ENCODE measurements at places on chromosomes 13 and 19.
A peak's percentile ranks its signal among the peaks of the same experiment; 100 is the strongest.

DNA sequence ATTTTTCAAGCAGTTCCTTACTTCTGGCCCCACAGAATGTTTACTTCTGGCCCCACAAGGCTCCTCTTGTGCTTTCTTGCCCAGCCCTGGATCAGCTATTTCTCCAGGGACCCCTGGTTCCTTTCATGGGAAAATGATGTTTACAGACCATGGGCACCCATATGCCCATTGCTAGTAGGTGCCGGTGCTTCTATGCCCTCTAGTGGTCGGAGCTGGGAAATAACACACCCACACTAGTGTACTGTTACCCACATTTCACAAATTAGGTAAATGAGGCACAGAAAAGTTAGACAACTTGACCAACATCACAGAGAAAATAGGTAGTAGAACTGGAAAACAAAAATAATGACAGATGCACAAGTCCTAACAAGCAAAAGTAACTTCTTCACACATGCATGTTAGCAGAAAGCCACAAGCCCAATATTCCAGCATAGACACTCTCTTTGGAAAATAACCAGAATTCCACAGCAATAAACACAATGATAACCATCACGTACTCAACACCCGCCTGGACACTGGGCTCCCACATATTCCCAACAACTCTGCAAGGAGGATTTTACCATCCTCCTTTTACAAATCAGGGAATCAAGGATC is 1.3 kb upstream of the CEACAM6 start:
- DNase-seq, result peak; percentile 26

DNA sequence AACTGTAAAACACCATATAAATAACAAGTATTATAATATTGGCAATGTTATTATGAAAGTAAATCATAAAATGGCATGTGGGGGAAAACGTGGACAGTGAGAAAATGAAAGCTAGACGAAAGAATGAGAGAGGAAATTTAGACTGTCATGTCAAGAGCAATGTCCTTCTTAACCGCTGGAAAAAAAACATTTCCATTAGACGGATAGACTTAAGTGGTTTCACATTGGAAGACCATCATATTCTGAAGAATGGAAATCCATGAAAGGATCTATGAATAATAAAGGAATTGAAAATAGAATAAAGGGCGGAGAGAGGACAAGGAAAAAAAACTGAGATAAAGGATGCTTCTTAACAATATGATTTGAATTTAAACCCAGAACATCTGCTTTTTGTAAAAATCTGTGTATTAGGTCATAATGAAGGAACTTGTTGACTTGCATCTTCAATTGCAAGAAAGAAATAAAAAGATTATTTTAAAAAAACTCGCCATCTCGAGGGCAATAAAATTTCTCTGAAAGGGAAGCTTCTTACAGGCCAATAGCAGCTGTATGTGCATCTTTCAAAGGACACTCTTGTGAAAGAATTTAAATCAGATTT is 90.6 kb downstream of the SPRY2 start:
- no peak for DNase-seq

GRCh38 chr19:44072543-44073401 is 813 bp downstream of the ZNF284 start:
- DNase-seq, result no peak

GRCh38 chr19:11268783-11269267 is 6.5 kb upstream of the DOCK6 start:
- DNase-seq, result no peak

GRCh38 chr19:46634045-46634655 is 1.9 kb downstream of the GNG8 start:
- DNase-seq, result peak; percentile 89

GRCh38 chr13:32734511-32734910 is 148.3 kb downstream of the PDS5B start:
- no peak for DNase-seq

DNA sequence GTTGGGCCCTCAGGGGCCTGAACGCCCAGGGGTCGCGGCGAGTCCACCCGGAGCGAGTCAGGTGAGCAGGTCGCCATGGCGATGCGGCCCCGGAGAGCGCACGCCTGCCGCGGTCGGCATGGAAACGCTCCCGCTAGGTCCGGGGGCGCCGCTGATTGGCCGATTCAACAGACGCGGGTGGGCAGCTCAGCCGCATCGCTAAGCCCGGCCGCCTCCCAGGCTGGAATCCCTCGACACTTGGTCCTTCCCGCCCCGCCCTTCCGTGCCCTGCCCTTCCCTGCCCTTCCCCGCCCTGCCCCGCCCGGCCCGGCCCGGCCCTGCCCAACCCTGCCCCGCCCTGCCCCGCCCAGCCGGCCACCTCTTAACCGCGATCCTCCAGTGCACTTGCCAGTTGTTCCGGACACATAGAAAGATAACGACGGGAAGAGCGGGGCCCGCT is at the start of gene CCNA1:
TSS of gene CCNA1 (plus strand) at position 390 of the 439 bp plus-strand sequence. CDS start 562 bp downstream, outside the sequence.
- no peak for DNase-seq

GRCh38 chr13:111850458-111850857 is 216.5 kb upstream of the SOX1 start:
- no peak for DNase-seq

GRCh38 chr13:31168166-31168565 is 6.5 kb upstream of the HSPH1 start:
- no peak for DNase-seq

- DNase-seq, result no peak
Measured at GRCh38 chr13:77994166-77994565, 75.5 kb upstream of the EDNRB start.

DNA sequence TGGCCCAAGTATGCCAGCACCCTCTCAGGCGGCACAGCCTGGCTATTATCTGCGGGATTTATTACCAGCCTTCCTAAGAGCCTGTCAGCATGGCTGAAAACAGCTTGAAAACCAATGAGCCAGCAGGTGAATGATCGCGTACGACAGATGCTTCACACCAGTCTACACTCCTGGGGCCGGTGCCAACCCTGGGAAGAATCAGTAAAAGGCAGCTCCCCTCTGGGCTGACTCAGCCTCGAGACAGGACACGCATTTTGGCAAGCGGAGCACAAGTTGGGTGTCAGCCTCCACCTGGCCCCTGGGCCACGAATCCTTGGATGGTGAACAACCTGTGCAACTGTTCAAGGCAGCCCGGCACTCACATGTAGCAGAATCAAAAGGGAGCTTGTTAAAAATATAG is 15.6 kb downstream of the EMP3 start:
- DNase-seq, result no peak

GRCh38 chr19:18438331-18439024 is 545 bp upstream of the ISYNA1 start:
- no peak for DNase-seq

GRCh38 chr19:32720216-32720935 is 809 bp downstream of the TDRD12 start:
- DNase-seq, result no peak

DNA sequence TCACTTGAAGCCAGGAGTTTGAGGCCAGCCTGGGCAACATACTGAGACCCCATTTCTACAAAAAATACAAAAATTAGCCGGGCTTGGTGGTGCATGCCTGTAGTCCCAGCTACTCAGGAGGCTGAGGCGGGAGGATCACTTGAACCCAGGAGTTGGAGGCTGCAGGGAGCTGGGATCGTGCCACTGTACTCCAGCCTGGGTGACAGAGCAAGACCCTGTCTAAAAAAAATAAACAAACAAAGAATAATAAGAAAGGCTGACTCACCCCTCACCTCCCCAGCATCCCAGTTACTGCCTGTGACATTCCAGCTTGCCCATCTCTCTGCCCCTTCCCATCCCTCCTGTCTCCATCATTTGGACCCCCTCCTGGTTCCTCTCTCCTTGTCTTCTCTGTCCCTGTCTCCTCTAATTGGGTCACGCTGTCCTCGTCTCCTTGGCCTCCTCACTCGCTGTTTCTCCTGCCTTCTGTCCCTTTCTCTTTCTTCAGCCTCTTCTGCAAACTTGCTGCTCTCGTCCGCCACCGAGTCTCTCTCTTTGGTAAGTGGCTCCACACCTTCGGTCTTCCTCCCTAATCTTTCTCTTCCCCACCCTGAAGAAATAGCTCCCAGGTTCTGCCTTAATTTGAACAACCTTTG is 77.7 kb downstream of the RYR1 start:
- DNase-seq, result no peak

DNA sequence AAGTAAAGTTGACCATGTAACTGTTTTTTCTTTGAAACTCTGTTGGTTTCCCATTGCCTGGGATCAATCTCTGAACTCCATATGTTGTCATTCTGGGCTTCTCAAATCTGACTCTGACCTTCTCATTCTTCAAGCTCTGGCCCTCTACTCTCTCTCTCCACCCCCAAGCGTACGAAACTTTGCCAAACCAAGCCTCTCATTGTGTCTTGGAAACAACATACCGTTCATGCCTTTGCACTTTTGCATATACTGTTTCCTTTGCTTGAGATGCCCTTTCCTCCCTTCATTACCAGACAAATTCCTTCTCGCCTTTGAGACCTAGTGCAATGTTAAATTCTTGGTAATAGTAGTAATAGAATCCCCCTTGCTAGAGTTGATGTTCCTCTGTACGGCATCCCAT is 113.7 kb downstream of the OLFM4 start:
- no peak for DNase-seq

DNA sequence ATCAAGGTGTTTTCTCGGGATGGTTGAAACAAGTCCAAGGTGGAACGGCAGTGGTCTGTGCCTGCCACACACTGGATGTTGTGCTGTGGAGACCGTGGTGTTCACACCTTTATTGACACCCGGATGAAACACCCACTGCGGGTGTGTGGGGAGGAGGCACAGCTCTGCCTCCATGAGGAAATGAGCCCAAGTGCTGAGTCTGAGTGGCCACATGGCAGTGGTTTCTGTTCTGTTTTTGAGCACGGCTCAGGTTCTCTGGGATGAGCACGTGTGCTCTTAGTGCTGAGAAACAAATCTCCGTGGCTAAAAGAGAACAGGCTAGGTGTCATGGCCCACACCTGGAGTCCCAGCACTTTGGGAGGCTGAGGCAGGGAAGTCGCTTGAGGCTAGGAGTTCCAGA is 29.5 kb downstream of the UPF1 start:
- DNase-seq, result no peak

DNA sequence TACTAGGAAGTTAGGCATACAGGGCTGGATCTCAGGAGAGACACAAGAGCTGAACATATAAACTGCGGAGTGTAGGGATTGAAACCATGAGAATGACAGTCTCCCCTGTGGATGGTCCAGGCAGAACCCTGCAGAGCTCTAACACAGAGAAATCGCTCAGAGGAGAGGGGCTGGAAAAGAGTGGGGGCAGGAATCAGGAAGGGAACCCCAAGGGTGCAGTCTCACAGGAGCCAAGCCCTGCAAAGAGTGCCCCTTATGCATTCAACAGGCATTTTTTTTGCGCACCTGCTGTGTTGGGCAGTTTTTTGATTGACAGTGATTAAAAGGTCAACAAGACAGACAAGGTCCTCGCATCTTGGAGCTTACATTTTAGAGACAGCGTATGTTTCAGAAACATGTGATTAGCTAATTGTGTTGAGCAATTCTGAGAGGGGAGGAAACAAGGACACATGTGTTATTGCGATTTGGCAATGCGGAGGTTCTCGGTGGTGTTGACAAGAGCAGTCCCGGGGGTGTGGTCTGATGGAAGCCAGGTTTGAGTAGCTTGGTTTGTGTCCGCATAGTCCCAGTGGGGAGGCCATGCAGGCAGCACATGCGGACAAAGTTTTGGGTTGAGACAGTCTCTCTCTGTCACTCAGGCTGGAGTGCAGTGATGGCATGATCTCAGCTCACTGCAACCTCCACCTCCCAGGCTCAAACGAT is 182.6 kb upstream of the IRS2 start:
- DNase-seq, result no peak

GRCh38 chr13:33213024-33213768 is 72.4 kb downstream of the STARD13 start:
- DNase-seq, result no peak

DNA sequence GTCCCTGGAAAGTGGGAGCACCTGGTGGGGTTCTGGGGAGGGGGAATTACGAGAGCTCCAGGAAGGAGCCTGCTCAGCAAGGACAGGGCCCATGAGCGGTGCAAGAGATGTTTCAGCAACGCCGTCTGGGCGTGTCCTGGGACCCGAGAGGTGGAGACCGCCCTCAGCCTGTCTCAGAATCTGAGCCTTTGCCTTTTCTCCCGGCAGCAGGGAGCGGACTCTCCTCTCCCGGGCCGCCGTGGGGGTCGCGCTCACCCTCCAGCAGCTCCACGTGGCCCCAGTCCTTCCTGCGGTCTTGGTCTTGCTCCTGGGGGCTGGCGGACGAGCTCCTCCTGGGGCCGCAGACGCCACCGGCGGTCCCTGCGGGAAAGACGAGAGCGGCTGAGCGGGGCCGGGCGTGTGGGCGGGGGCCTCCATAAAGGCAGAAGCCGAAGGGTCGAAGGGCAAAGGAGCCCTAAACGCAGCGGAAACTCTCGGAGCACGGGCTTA is 714 bp downstream of the POLRMT start:
- no peak for DNase-seq

GRCh38 chr13:94280349-94280748 is 199.1 kb downstream of the DCT start:
- DNase-seq, result no peak

GRCh38 chr19:18401580-18402112 is 4.2 kb upstream of the LRRC25 start:
- DNase-seq, result no peak

DNA sequence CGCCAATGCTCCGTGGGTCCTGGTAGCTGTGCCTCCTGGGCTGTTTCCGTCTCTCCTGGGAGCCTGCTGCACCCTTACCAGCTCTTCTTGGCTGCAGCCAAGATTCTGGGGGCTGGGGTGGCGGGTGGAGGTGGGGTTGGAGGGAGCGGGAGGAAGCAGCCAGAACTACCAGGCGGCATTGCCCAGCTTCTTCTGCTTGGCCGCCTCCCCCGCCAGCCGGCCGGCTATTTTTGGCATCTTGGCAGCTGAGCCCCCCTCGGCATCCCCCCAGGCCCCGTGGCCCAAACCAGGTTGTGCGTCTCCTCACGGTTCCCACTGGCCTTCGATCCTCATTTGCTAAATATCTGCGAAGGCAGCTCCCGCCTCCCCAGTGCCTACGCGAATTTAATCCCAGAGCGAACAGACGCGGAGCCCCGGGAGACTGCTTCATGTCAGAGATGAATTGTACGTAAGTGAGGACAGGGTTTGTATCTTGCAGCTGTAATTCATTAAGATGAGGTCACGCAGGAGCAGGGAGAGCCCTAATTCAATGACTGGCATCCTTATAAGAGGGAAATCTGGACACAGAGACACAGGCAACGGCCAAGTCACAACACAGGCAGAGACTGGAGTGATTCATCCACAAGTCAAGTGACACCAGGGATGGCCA is 12.8 kb upstream of the PEAK3 start:
- no peak for DNase-seq

GRCh38 chr13:78623132-78623531 is 19.8 kb upstream of the POU4F1 start:
- DNase-seq, result no peak

GRCh38 chr13:43787518-43787891 is 733 bp upstream of the ENOX1 start:
- DNase-seq, result no peak

GRCh38 chr19:42089191-42089750 is 13.3 kb downstream of the ZNF574 start:
- no peak for DNase-seq

- DNase-seq, result no peak
Measured at GRCh38 chr13:51524829-51525566, 59.3 kb upstream of the WDFY2 start.

DNA sequence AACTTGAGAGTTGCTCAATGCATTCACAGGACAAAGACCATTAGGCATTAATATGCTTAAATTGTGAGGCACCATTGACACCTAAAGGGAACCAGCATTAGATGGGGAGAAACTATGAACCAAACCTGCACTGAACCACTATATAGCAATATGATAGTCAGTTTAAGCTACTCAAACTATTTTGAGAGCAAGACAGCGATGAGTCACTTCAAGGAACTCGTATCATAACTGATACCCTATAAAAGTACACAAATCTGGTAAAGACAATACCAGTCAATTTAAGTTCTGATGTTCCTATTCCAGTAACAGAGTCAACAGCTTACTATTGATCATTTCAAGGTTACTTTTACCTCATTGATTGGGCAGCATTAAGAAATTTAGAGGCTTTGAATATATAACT is 151.3 kb upstream of the ATXN8OS start:
- no peak for DNase-seq
